ENCODE measurements at places on chromosomes 4 and X. TPM values are rescaled to one million over a fixed set of nuclear protein-coding genes. Genes with fewer than 3 reads are reported as not detected.

PLP1 gene
- not detected for total RNA-seq

MFAP3L gene
- total RNA-seq: 0.32 TPM

UBE2A gene
- 91.8 TPM for total RNA-seq

GAGE12J gene
- not detected for total RNA-seq

ADRA2C gene
- not detected for total RNA-seq

DNA sequence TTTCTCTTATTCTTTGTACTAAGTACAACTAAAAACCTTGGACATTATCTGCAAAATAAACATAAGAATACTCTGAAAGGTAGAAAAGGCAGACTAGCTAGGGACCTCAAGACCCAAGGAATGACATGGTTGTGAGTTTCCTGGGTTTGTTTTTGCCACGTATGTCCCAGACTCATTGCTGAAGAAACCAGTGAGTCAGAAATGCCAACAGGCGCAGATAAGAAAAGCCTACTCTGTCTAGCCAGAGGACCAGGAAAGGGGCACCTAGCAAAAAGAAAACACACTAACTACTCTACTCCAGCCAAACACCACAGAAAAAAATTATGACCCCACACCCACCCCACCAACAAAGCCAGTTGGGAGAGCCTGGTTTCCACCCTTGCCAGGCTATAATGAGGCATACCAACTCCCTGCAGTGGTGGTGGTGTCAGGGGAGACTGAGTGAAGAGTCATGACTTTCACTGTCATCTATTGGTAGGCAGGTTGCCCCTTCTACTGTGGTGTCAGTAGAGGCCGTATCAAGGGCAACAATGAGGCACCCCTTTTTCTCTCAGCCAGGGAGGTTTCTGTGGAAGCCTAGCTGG, 10.9 kb downstream of the MTMR1 start:
- no peak for DNase-seq

- DNase-seq: no peak
These were observed 71.8 kb downstream of the DIAPH2 start for GRCh38 chrX:96756491-96756890.

GRCh38 chr4:113881256-113881655, 98.2 kb downstream of the ARSJ start:
- no peak for DNase-seq

DNA sequence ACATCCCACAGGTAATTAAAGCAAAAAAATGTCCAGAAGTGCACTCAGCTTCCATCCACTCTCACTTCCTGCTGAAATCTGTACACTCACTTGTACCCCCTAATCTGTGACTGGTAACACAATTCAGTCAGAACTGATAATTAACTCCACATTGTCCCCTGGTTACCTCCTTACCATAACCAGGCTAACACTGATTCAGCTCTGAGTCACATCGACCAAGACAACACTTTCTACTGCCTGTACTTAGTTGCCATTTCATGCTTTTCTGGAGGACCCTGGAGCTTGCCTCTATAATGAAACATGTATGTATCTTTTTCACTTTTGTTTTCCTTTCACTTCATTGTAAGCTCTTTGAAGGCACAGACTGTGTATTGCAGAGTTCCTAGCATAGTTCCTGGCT, 130.9 kb upstream of the GABRG1 start:
- no peak for DNase-seq
